Natural killer cell (primary cell): ENCODE measurements at places on chromosomes 3 and 15. TPM values are rescaled to one million over a fixed set of nuclear protein-coding genes. Genes with fewer than 3 reads are reported as not detected.

GRCh38 chr15:38562278-38562677, 2.3 kb downstream of the RASGRP1 start:
- peaks cover 15% of the 10 kb centered on the region for H3K36me3 ChIP-seq
- peaks cover 54% of the 10 kb centered on the region for H3K4me1 ChIP-seq
- no peak overlapping the region for H3K4me3 ChIP-seq
- peak overlapping the region; percentile 13 for H3K27ac ChIP-seq
- no peaks in the 10 kb centered on the region for H3K27me3 ChIP-seq
- no peak for DNase-seq

DNA sequence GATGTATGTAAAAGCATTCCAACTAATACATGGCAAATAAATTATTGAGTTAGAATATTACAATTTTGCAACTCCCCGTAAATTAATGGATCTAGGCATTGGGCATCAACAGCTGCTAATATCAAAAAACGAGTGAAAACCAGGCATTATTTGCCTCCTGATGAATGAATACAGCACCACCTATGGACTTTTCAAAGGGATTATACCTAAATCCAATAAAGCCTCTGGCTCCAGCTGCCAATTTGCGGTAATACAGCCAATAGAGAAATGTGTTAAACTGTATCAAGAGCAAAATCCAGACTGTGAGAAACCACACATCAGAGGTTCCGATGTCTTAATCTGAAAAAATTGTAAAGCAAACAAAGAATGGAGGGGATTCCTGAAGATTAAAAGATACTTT, 16.3 kb upstream of the A4GNT start:
- H3K36me3 ChIP-seq: no peaks in the 10 kb centered on the region
- H3K4me3 ChIP-seq: no peak overlapping the region
- H3K4me1 ChIP-seq: no peaks in the 10 kb centered on the region
- H3K27me3 ChIP-seq: no peaks in the 10 kb centered on the region
- H3K27ac ChIP-seq: no peak overlapping the region

DNA sequence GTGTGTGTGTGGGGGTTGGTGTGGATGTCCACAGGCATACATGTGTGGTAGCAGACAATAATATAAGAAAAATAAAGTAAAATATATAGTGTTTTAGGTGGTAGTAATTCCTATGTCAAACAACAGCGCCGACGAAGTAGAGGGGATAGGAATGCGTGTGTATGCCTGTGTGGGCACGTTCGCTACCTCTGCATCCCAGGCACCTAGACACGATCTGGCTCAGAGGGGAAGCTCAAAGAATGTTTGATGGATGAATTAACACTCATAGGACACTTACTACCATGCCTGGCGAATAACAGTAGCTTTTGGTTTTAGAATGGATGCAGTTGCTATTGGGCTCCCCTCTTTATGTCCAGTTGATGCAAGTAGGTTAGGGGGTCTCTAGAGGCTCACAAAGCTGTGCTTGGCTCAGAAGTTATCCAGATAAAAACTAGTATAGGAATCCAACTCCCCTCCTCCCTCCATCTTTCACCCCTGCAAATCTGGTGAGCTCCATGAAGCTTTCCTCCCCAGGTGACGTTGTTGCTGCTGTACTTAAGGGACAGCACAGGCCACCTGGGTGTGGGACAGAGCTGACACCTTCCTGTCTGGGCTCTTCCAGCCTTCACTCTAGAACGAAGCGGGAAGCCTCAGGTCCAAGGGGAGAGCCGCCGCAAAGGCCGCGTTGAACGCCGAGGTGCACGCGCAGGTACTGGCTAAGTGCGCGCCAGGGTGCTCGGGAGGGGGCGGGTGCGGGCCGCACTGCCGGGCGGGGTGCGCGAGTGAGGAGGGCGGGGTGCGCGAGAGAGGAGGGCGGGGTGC, 192.6 kb upstream of the LYSMD4 start:
- peak overlapping the region; percentile 59 for H3K27ac ChIP-seq
- H3K27me3 ChIP-seq: peaks cover 6% of the 10 kb centered on the region
- peaks cover 15% of the 10 kb centered on the region for H3K4me1 ChIP-seq
- peak overlapping the region; percentile 49 for H3K4me3 ChIP-seq
- no peaks in the 10 kb centered on the region for H3K36me3 ChIP-seq

- no peak for DNase-seq
- no peaks in the 10 kb centered on the region for H3K36me3 ChIP-seq
- H3K4me1 ChIP-seq: peaks cover 11% of the 10 kb centered on the region
- H3K27ac ChIP-seq: no peak overlapping the region
- H3K4me3 ChIP-seq: no peak overlapping the region
These were observed 88.7 kb downstream of the CBLB start for GRCh38 chr3:105780107-105780506.

DNA sequence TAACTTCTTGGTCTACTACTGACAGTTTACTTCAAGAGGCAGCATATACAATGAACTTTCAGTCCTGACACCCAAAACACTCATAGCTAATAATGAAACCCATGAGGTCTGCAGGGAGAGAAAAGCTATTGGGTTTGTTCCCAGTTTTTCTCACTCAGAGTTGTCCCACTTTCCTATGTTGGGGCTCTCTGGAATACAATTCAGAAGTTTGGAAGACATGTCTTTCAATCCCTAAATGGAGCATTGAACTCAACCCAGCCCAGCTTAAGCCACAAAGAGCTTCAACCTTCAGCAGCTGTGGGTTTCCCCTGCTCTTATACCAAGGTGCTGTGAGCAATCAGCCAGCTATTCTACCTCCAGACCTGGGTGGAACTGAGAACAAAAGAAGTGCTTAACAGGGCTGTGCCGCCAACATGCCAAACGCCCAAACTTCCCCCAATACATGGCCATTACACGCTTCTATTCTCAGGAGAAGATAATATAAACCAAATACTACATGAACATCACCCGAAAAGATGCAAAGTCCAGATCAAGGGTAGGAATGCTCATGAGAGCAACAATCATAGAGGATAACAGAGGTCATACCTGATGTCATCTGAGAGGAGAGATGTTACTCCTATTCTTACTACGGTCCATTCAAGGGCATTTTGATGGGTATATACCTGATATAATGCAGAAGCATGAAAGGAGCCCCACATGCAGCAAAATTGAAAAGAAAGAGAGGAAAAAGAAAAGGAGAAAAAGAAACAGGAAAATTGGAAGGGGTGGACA, 131.2 kb upstream of the TGFBR2 start:
- no peak for DNase-seq
- no peaks in the 10 kb centered on the region for H3K4me1 ChIP-seq
- no peaks in the 10 kb centered on the region for H3K27me3 ChIP-seq
- no peak overlapping the region for H3K27ac ChIP-seq
- no peak overlapping the region for H3K4me3 ChIP-seq
- no peaks in the 10 kb centered on the region for H3K36me3 ChIP-seq

- peaks cover 25% of the 10 kb centered on the region for H3K4me1 ChIP-seq
- DNase-seq: peak; percentile 35
- peak overlapping the region; percentile 47 for H3K4me3 ChIP-seq
- no peaks in the 10 kb centered on the region for H3K36me3 ChIP-seq
These were observed 1.1 kb downstream of the TM6SF1 start for GRCh38 chr15:83108266-83109219.

DNA sequence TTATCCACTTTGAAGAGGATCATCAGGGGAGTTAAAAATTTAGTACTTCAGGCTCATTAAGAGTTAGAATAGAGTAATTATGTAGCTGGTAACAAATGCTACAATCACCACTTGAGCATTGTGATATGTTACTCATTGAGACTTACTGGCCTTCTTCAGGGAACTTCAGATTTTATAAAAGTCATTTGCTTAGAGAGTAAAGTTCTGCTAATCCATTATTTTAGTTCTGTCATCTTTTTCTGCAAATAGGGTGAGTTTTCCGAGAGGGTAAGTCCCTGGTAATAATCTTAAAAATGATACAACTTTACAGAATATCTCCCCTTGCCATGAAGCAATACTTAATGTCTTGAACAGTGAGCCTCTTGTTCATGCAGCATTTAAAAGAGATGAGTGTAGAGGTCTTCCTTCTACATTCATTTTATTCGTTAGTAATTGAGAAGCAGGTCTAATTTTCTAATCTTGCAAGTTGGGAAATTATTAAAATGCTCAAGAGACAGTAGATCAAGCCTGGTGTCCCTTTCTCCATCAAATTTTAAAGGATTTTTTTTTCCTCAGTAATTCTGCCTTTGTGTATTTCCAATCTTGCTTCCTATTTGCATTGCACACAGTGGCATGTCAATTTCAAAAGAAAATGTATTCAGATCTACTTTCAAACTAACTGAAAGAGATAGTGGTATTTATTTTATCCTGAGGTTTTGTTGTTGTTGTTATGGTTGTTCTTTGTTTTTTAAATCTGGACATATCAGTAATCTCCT, 52.6 kb downstream of the MBNL1 start:
- H3K36me3 ChIP-seq: peaks cover 17% of the 10 kb centered on the region
- no peaks in the 10 kb centered on the region for H3K27me3 ChIP-seq
- H3K27ac ChIP-seq: no peak overlapping the region
- H3K4me3 ChIP-seq: no peak overlapping the region
- DNase-seq: no peak

- H3K27ac ChIP-seq: no peak overlapping the region
- H3K4me3 ChIP-seq: no peak overlapping the region
- DNase-seq: no peak
- no peaks in the 10 kb centered on the region for H3K27me3 ChIP-seq
- no peaks in the 10 kb centered on the region for H3K4me1 ChIP-seq
- no peaks in the 10 kb centered on the region for H3K36me3 ChIP-seq
These were observed 985.6 kb downstream of the EPHA3 start for GRCh38 chr3:90092994-90093393.

- no peaks in the 10 kb centered on the region for H3K27me3 ChIP-seq
- no peak overlapping the region for H3K27ac ChIP-seq
These were observed 106.3 kb downstream of the PDCD6IP start for GRCh38 chr3:33904730-33905129.

DNA sequence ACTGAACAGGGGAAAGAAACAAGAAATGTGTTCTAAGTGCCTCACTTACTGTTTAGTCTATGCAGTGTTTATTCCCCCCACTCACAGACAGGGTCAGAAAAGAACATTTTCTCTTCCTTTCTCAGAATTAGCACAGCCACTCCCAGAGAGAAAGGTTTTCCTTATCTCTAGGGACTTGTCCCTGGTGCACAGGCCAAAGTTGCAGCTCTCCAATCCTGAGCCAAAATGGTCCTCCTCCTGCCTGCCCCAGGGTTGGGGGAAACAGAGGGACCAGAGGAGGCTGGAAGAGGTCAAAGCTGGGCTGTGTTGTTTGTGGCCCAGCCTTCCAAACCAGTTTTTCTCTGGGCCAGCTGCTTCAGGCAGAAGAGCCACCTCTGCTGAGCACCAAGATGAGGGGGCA, 12.0 kb downstream of the RAB6B start:
- no peaks in the 10 kb centered on the region for H3K36me3 ChIP-seq
- DNase-seq: no peak
- H3K27me3 ChIP-seq: no peaks in the 10 kb centered on the region
- H3K4me1 ChIP-seq: peaks cover 35% of the 10 kb centered on the region
- no peak overlapping the region for H3K4me3 ChIP-seq

GRCh38 chr3:125507128-125507527, 12.9 kb downstream of the SNX4 start:
- no peaks in the 10 kb centered on the region for H3K4me1 ChIP-seq
- DNase-seq: no peak
- H3K27me3 ChIP-seq: no peaks in the 10 kb centered on the region
- H3K4me3 ChIP-seq: no peak overlapping the region
- H3K36me3 ChIP-seq: peaks cover 22% of the 10 kb centered on the region

DNA sequence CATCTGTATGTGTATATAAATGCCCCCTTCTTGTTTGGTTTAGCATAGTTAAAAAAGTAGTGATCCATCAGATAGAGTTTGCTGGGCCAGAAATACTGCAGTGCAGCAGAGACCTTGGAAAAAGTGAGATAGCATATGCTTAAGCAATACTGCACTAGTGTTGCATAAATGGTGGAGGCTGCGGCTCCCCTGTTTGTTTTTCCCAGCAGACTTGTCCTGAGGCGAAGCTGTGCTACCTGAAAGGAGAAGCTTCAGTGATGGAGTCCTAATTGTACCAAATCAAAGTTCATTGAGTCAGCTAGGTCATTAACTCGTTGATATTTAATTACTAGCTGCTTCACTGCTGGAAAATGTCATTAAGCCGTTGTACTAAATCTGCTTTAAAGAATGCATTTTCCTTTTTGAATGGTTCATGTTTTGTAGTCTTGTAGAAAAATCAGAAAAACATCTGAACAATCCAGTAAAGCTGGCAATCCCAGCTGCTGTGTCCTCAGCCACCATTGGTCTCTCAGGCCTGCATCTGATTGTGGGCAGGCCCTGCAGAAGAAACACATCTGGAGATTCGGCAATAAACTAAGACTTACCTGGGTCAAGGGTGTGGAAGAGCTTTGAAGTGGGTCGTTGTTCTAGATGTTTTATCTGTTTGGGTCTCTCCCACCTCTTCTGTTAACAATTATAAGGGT, 169.6 kb downstream of the B3GALNT1 start:
- H3K36me3 ChIP-seq: no peaks in the 10 kb centered on the region
- no peak for DNase-seq
- no peaks in the 10 kb centered on the region for H3K27me3 ChIP-seq
- no peak overlapping the region for H3K27ac ChIP-seq
- no peak overlapping the region for H3K4me3 ChIP-seq

- H3K27ac ChIP-seq: no peak overlapping the region
- no peak overlapping the region for H3K4me3 ChIP-seq
- H3K36me3 ChIP-seq: no peaks in the 10 kb centered on the region
These were observed 47.6 kb downstream of the IDH2 start for GRCh38 chr15:90054618-90055097.

- no peaks in the 10 kb centered on the region for H3K4me1 ChIP-seq
- no peaks in the 10 kb centered on the region for H3K27me3 ChIP-seq
- H3K36me3 ChIP-seq: no peaks in the 10 kb centered on the region
- H3K4me3 ChIP-seq: no peak overlapping the region
- no peak for DNase-seq
These were observed 137.3 kb downstream of the GABRB3 start for GRCh38 chr15:26635614-26636013.

- no peak overlapping the region for H3K4me3 ChIP-seq
- H3K36me3 ChIP-seq: no peaks in the 10 kb centered on the region
- H3K27ac ChIP-seq: no peak overlapping the region
- H3K27me3 ChIP-seq: no peaks in the 10 kb centered on the region
These were observed 8.2 kb downstream of the C3orf22 start for GRCh38 chr3:126550488-126551051.

GRCh38 chr3:60759439-60759838, 491.8 kb downstream of the FHIT start:
- H3K36me3 ChIP-seq: no peaks in the 10 kb centered on the region
- H3K4me3 ChIP-seq: no peak overlapping the region
- no peak for DNase-seq
- no peaks in the 10 kb centered on the region for H3K27me3 ChIP-seq
- no peak overlapping the region for H3K27ac ChIP-seq

- peak; percentile 78 for DNase-seq
- H3K36me3 ChIP-seq: peaks cover under 1% of the 10 kb centered on the region
- no peak overlapping the region for H3K4me3 ChIP-seq
- H3K27ac ChIP-seq: no peak overlapping the region
- H3K4me1 ChIP-seq: no peaks in the 10 kb centered on the region
These were observed 21.8 kb downstream of the METTL6 start for GRCh38 chr3:15405448-15406050.

- no peaks in the 10 kb centered on the region for H3K36me3 ChIP-seq
- DNase-seq: no peak
- no peak overlapping the region for H3K27ac ChIP-seq
- H3K4me3 ChIP-seq: no peak overlapping the region
These were observed 15.6 kb upstream of the KY start for GRCh38 chr3:134666466-134666865.

FYCO1 gene
- 28.4 TPM for total RNA-seq

LDHAL6B gene
- not detected for total RNA-seq

DPPA2 gene
- total RNA-seq: not detected

RTP4 gene
- total RNA-seq: 4.2 TPM

GOLGA8T gene
- 4.0 TPM for total RNA-seq

SEMA6D gene
- total RNA-seq: not detected

GATM gene
- 1.3 TPM for total RNA-seq

TRIM42 gene
- not detected for total RNA-seq

PML gene
- total RNA-seq: 68.7 TPM

PDZRN3 gene
- not detected for total RNA-seq
